ENCODE measurements at places on chromosomes 7 and 10.

DNA sequence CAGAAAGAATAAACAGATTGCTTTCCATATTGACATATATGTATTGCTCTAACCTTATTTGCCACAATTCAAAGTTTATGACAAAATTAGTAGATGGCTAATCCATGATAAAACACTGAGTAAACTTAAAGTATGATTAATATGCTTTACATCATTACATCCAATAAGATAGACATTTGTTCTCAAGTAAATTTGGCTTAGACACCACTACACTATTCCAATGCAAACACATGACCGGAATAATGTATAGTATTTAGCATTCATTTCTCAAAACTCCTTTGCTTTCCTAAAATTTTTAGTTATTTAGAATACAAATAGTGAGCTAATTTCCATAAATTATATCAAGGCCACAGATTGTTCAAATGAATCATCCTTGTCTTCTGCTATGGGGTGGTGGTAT lies 20.2 kb downstream of the SEM1 start:
- DNase-seq: no peak

GRCh38 chr7:44761207-44762161 lies 12.8 kb downstream of the ZMIZ2 start:
- DNase-seq: no peak

- no peak for DNase-seq
These were observed 46.8 kb upstream of the SLF2 start for GRCh38 chr10:100866010-100866409.

DNA sequence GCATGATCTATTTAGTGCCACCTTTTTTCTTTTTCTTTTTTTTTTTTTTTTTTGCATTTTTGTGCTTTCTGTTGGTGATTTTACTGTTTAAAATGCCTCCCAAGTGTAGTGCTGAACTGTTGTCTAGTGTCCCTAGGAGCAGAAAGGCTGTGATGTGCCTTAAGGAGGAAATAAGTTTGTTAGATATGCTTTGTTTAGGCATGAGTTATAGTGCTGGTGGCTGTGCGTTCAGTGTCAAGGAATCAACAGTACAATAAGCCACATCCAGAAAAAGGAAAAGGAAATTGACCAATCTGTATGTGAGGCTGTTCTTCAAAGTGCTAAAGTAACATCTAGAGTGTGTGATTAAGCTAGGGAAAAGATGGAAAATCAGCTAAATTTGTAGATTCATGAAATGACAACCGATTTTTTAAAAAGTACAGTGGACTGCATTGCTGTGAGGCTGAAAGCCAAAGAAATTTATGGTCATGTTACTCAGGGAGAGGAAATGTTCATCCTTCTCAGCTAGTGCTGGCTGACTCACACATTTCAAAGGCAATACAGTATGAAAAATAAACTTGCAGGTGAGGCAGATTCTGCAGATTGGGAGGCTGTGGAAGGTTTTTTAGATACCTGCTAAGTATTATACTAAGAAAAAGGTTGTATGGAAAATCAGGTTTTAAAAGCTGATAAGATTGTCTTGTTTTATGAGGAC lies 122.7 kb upstream of the ADCY1 start:
- no peak for DNase-seq

DNA sequence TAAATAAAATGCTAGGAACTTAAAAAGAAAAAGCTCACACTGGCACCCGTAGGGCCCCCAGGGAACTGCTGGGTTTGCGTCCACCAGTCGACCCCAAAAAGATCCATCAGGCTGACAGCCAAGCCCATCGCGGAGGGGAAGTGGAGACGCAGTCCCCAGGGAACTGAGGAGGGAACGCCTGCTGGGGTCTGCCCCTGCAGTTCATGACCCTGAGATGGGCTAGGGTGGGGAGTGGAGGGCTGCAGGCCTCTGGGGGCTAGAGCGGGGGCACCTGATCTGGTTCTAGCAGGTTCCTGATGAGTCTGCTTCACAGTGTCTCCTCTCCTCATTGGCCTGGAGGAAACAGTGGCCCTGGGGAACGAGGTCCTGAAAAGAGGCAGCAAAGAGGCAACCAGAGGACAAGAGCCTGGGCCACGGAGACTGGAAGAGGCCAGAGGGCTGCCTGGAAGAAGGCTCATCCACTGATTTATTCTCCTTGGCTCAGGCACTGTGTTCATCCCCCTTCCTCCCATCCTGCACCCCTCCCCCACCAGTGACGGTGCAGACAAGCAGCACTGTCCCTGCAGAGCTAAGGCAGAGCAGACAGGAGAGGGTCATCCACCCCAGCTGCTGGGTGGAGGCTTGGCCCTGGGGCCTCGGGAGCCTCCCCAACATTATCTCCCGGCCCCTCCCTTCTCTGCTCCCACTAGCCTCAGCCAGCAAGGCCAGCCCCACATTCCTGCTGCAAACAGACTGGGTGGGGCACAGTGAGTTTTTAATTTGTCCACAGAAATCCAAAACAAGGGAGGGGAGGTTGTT lies 24.7 kb upstream of the HSPA12A start:
- DNase-seq: no peak

GRCh38 chr10:12782537-12782936 lies 219.0 kb downstream of the CCDC3 start:
- peak; percentile 44 for DNase-seq

DNA sequence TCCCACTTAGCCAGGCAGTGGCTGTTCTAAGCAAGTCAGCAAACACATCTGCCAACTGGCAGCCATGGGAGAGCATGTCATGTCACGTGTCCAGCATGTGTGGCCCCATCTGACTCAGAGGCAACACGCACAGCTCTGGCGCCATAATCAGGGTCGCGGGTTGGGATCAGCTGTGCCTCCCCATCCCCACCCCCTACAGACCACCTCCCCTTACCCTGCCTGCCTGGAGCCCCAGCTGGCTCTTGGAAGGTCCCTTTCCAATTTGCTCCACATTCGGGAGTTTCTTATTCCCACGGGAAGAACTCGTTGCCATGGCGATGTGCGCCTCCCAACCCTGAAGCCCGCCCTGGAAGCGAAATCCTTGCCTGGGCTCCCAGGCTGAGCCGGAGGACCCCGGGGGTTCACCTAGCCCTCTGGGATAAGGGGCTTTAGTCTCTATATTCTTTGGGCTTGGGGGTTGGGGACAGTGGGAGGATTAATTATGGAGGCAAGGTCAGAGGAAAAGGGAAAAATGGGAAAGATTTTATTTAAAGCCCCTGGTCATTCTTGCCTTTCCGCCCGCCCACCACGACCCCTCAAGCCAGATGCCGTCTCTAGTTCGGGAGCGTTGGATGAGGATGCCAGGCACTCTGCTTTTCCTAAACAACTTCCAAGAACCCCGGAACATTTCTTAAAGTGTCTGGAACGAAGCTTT lies 283.7 kb downstream of the ZEB1 start:
- no peak for DNase-seq

DNA sequence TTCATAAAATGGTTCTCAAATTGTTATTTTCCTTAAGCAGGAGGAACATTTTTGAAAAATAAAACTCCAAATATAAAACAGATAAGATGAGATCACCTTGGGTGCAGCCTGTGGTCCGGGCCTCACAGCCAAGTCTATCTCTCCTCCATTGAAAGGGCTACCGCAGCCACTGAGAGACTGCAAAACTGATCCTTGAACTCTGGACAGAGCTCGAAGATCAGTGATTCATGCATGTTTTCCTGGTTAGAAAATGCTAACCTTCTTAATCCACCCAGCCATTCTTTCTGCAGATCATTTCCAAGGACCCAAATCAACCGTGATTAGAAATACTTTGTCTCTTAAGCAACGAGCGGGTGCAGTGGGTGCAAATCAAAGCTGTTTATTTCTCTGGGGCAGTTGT lies 378.8 kb downstream of the PLXDC2 start:
- DNase-seq: no peak

DNA sequence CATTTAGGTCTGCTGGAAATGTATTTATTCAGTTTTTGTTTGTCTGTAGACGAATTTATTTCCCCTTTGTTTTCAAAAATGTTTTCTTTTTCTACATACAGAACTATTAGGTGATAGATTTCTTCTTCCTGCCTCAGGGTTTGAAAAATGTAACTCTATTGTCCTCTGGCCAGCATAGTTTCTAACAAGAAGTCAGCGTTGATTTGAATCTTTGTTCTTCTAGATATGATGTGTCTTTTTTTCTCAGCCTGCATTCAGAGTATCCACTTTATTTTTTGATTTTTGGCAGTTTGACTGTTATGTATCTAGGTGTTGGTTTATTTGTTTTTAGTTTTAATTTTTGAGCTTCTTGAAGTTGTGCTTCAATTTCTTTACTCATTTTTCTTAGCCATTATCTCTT lies 7.5 kb upstream of the OR2F1 start:
- DNase-seq: no peak

- no peak for DNase-seq
These were observed 11.5 kb downstream of the C10orf71 start for GRCh38 chr10:49310460-49310859.

DNA sequence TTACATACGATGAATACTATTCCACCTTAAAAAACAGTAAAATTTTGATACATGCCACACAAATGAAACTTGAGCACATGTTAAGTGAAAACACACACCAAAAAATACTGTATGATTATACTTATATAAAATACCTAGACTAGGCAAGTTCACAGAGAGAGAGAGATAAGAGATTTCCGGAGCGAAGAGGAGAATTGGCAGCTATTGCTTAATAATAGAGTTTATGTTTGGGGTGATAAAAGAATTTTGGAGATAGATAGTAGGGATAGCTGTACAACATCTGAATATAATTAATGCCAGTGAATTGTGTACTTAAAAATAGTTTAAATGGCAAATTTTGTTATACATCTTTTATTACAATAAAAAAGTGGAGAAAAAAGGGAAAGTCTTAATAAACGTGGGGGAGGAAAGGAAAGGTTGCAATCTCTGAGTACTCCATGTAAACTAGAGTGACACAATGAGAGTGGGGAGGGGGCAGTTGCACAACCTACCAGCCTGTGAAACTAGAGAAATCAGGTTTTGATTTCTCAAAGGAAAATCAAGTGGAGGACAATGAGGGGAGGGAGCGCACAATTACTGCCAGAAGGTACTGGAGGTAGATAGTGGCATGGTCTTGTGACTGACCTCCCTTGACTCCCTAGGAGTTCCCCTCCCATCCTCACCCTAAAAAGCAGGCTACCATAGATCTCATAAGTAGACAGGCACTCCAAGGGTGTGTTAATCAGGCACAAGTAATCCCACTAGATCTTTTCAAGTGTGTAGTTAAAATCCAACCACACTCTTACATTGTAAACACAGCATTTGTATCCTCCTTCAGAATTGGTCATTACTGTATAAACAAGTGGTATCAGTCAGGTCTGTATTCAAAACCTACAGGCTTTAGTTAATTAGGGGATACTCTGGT lies 31.6 kb upstream of the ANK3 start:
- no peak for DNase-seq

DNA sequence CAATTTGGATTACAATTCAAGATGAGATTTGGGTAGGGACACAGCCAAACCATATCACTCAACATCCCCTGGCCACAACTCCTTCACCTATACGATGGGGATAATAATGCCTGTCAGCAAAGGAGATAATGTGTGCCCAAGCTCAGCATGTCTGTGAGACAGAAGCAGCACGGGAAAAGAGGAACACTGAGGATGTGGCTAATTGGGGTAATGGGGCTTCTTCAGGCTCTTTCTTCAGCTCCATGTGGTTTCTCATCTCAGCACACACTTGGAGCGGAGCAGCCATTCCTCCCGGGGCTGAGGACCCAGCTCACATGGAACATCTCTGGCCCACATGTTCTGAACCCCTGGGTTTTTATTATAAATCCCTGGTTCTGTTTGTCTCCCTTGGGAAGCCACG lies 136.0 kb upstream of the NAMPT start:
- no peak for DNase-seq

DNA sequence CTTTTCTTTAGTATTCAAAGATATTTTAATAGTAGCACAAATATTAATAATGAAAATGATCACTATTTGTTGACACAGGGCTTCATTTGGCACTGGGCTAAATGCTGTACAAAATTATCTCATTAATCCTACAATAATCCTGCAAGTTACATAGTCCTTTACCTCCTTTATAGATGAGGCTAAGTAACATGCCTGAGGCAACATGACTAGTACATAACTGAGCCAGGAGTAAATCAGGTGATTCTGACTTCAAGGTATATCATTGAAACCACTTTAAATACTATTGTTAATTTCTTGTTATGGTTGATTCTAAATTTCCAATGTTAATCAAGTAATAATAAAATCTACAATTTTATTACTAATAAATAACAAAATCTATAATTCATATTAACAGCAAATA lies 39.8 kb downstream of the SEM1 start:
- no peak for DNase-seq

GRCh38 chr10:16231734-16232435 lies 204.9 kb upstream of the PTER start:
- DNase-seq: no peak

- no peak for DNase-seq
These were observed 54.2 kb downstream of the DLG5 start for GRCh38 chr10:77872151-77872946.

- DNase-seq: no peak
These were observed 336.7 kb upstream of the NPVF start for GRCh38 chr7:25565002-25565401.

DNA sequence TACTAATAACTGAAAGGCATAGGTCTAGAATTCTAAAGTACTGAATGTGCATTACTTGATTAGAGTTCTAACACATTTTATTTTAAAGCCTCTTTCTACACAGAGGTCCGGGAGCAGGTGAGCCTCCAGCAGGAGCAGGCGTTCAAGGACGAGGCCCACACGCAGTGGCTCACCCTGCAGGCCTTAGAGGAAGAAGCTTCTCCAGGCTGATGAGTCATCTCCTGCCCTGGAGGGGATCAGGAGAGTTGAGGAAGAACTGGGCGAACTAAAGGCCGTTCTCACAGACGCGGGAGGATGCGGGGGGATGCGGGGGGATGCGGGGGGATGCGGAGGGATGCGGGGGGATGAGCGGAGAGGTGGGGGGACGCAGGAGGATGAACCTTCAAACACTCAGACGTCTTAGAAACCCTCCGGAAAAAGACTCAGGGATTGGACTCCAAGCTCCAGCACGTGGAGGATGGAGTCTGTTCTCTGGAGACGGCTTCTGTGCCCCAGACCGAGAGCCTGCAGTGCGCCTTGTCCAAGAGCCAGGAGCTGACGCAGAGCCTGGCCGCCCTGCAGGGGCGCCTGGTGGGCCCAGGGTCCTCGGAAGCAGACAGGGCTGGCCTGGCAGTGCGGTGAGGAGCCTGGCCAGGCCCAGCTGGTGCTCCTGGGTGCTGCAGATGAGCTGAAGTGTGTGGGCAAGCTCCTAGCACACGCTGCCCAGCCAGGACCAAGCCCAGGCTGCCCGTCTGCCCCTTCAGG lies 433.7 kb upstream of the TPK1 start:
- DNase-seq: no peak

- DNase-seq: no peak
These were observed 125.0 kb downstream of the SNX13 start for GRCh38 chr7:17815318-17815717.
